Stimulated activated CD4-positive, alpha-beta T cell treated with anti-CD3 and anti-CD28 coated beads, Interleukin-1b, Interleukin-23, amount 100 ng/mL, for 1 hour (primary cell): ENCODE measurements at places on chromosomes 5 and 9.

DNA sequence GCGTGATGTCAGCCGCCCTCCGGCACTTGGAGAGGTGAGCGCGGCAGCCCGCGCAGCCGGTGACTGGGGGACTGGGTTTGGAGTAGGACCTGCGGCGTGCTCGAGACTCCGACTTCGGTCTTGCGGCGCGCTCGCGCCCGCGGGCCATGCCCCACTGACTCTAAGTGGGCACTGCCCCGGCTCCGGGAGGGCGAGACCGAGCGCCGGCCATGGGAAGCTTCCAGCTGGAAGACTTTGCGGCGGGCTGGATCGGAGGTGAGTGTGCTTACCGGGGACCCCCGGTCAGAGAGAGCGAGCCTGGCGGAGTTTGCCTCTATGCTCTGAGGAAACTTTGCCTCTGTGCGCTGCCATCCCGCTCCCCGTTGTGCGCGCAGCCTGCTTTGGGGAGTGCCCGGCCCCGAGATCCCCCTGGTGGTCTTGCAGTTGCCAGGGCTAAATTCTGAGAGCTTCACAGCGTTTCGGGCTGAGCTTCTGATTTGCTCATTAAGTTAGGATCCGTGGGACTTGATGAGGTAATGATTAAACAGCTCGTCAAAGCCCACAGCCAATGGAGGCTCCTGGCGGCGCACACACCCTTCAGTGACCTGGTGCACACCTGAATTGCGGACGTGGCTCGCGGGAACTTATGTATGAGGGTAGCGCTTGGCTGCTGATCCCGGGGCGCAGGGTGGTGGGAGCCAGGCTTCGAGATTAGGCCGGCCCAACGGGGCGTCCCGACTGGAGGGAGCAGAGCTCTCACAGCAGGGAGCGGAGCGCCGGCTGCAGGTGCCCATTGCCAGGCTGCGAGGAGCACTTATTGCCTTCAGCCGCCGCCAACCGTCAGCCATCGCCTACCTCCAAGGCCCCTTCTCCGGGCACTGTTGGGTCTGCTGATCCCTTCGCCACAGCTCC is at the start of gene SLC25A48:
SLC25A48 (plus strand) TSS at position 25 of the 891 bp plus-strand sequence; CDS start at position 210, 185 bp downstream.
- DNase-seq = no peak

- no peak for DNase-seq
These were observed 177.8 kb downstream of the NIPBL start for GRCh38 chr5:37054391-37054790.

DNA sequence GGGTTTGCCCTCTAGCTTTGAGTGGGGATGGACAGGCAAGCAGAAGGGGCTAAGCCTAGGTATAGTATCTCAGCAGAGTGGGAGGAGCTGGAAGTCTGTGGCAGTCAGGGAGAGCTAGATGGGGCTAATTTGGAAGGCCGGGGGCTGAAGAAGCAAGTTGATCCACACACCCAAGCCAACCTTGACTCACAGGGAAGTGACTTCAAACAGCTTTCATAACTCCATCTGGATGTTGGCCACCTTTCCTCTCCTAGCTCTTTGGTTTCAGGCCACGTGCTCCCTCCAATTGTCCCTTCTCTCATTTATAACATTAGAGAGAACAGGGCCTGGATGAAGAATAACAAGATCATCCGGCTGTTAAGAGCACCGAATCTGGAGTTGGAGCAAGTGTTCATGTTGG is 36.8 kb downstream of the EGR1 start:
- no peak for DNase-seq

DNA sequence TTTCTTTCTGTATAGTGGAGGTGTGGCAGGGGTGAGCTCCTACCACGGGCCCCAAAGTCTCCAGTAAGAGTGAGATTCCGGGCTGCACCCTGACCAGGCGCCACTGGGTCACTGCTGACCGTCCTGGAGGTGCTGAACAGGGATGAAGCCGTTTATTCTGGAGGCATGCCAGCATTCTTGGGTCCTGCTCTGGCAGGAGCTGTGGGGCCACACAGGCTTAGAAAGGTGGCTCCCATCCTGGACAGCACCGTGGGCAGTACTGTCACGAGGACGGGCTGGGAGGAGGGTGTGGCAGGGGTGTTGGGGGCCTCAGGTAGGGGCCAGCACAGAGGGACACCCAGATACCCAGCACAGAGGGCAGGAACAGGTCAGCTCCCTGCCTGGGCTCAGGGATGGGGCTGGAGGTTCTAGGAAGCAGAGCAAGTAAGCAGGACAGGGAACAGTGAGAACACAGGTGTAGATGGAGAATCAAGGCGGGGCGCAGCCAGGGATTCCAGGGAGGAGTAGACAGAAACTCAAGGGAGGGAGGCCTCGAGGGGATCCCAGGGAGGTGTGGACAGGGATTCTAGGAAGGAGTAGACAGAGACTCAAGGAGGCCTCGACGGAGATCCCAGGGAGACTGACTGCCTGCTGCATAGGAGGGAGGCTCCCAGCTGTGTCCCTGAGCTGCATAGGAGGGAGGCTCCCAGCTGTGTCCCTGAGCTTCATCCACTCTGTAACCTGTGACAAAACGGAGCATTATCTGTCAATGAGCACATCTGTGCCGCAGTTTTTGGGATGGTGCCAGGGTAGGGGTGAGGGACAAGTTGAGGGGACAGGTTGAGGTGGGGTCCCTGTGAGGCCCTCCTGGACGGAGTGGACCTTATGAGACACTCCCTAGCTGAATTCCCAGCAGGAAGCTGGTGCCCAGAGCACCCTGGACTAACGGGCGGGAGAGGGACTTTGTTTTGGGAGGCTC is 1.1 kb upstream of the PLEKHG4B start:
- DNase-seq = no peak

DNA sequence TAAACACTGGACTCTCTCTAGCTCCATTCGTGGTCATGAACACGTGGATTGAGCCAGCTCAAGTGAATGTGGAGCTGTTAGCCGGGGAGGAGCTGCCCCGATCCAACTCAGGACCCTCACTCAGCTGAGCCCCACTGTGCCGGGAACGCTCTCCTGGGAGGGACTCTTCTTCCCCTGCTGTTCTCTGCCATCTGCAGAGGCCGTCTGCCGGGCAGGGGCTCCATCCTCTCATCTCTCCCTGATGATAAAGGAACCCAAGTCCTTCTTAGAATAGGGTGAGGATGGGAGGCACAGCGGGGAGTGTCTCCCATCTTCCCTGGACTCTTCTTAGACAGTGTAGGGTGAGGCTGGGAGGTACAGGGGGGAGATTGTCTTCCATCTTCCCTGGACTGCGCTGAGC is 120.5 kb upstream of the IRX4 start:
- DNase-seq = no peak

DNA sequence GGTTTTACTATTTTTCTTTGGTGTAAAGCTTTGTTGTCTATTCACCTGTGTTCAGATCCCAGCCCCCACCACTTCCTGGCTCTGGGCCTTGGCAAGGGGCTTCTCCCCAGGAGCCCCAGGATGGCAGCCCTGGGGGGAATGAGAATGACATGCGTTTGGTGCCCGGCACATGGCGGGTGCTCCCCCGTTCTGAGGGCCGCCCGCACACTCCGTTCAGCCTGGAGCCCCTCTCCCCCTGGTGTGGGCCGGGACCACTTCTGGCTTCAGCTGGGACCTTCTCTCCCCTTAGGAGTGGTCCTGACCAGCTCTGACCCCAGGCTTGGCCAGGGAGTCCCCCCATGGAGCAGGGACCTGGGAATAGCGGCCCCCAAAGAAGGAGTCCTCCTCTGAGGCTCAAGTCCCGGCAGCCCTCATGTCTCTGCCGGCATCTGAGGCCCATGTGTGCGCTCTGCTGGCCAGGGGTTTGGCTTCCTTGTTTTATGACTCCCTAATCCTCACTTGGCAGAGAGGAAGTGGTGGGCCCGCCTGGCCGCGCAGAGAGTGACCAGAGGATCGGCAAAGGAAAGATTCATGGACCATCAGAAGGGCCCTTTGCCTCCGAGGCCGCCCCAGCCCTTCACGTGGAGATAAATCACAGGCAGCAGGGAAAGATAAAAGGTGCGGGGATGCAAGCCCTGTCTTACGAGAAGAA is 57.0 kb upstream of the LMX1B start:
- DNase-seq = no peak

DNA sequence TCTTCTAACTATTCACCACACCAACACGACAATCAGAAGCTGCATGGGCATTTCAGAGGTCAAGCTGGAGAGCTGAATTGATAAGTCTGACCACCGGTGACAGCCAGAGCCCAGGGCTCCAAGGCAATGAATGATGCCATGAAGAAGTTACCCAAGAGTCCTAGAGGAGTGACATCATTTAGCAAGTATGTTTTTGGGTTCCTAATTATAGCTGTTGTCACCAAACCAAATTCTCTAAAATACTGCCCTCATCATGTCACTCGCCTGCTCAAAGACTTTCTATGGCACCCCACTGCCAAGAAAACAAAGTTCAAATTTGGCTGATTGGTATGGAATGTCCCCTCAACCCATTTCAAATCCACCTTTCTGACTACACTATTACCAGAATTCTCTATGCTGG is 235.1 kb downstream of the SPOCK1 start:
- no peak for DNase-seq

- no peak for DNase-seq
These were observed 105.6 kb downstream of the NTRK2 start for GRCh38 chr9:84775056-84775643.

DNA sequence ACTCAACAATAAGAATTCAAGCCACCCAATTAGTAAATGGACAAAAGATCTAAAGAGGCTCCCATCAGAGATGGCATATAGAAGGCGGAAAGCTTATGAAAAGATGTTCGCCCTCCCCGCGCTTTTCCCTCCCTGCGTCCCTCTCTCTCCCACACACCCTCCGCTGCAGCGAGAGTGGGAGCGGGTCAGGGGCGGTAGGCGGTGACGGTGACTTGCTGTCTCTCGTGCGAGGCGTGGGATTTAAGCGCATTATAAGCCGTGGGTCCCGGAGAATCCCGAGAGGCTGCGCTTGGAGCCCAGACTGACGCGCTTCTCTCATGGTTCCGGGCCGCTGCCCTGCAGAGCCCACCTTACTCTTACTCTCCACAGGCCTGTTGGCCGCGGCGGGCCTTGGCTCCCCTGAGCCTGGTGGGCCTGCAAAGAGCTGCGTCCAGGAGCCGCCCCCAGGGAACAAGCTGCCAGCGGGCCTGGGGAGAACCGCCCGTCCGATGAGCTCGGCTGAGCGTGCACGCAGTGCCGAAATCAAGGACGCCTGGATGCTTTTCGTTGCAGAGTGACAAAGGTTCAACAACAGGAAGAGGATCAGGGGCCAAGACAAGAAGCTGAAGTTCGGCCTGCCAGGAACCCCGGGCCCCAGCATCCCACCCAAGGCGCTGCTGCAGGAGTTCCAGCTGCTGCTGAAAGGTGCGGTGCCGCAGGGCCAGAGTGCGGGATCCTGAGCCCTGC is 42.6 kb upstream of the BICD2 start:
- DNase-seq = no peak

GRCh38 chr5:9544502-9545135 is 1.3 kb downstream of the SEMA5A start:
- no peak for DNase-seq

GRCh38 chr5:90184764-90185163 is 224.8 kb downstream of the CETN3 start:
- DNase-seq = no peak

GRCh38 chr5:18270635-18271338 is 636.5 kb downstream of the TAF11L14 start:
- no peak for DNase-seq

- no peak for DNase-seq
These were observed 27.8 kb downstream of the LARP1 start for GRCh38 chr5:154782812-154783592.

- DNase-seq = no peak
These were observed 375.3 kb downstream of the DNAH5 start for GRCh38 chr5:13569090-13569715.

DNA sequence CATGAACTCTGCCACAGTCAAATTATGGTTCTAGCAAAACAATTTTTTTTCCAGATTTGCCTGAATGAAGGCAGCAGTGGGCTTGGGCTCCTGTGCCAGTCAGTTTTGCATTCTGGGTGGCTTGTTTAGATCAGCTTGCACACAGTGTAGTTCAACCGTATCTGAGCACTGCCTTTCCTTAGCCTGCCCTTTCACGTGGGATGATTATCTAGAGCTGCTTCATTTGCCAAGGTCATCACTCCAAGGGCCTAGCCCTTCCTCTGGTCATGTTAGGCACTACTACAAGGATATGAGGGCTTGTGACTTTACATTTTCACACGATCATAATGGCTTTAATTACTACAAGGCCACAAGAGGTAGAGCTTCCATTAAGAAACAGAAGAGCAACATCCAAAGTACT is 150.6 kb upstream of the EFNA5 start:
- DNase-seq = no peak
